ENCODE measurements at places on chromosomes 16 and 17. TPM values are rescaled to one million over a fixed set of nuclear protein-coding genes. Genes with fewer than 3 reads are reported as not detected.

GRCh38 chr17:29734640-29735039 lies 111.9 kb upstream of the CORO6 start:
- DNase-seq: no peak

GRCh38 chr16:89119166-89119621 lies 25.5 kb downstream of the ACSF3 start:
- DNase-seq: peak; percentile 26

DNA sequence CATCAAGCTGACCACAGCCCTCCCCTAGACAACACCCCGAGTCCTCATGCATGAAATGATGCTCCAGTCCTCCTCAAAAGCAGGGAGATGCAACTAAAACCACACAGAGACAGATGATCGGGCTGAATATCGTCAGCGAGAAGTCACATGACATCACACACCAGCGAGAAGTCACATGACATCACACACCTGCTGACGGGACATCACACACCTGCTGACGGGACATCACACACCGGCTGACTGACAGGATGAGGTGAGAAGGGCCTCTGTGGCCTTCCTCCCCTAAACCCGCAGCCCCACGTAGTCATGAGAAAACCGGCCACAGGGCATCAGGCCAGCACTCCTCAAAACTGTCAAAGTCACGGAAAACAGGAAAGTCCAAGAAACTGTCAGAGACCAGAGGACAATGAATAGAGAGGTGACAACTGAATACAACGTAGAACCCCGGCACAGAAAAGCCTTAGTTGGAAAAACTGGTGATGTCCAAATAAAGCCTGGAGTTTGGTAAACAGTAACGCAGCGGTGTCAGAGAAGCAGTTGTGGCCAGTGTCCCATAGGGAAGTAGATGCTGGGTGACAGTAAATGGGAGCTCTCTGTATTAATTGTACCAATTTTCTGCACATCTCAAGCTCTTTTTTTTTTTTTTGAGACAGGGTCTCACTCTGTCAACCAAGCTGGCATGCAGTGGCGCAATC lies 14.3 kb downstream of the LITAF start:
- DNase-seq: no peak

- DNase-seq: no peak
These were observed 273.5 kb downstream of the UTP18 start for GRCh38 chr17:51533821-51534220.

Gene NAGS
- 0.36 TPM for total RNA-seq

DNA sequence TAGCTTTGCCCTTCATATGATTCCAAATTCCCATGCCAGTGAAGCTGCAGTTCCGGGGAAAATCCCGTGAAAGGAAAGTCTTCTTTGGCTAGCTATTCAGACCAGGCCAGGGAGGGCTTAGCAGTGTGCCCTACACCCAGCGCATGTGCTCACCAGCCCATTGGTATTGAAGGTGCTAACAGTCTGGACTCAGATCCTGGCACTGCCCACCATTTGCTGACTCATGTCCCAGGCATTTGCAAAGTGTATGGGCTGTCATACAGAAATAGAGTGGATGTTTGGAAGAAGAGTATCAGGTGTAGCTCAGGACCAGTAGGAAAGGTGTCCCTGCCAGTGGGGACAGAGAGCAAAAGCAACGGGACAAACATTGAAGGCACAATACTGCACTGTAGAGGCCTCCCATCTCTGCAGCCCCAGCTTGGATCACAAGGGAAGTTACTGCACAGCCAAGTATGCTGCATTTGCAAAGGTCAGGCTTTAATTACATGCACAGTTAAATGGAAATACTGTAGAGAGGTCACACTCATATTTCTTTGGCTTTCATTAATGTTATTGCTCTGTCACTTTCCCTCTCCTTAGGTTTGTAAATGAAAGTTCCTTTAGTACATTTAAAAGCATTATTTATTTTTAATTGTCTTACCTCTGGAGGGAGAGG lies 220.0 kb downstream of the IRX3 start:
- DNase-seq: no peak

DNA sequence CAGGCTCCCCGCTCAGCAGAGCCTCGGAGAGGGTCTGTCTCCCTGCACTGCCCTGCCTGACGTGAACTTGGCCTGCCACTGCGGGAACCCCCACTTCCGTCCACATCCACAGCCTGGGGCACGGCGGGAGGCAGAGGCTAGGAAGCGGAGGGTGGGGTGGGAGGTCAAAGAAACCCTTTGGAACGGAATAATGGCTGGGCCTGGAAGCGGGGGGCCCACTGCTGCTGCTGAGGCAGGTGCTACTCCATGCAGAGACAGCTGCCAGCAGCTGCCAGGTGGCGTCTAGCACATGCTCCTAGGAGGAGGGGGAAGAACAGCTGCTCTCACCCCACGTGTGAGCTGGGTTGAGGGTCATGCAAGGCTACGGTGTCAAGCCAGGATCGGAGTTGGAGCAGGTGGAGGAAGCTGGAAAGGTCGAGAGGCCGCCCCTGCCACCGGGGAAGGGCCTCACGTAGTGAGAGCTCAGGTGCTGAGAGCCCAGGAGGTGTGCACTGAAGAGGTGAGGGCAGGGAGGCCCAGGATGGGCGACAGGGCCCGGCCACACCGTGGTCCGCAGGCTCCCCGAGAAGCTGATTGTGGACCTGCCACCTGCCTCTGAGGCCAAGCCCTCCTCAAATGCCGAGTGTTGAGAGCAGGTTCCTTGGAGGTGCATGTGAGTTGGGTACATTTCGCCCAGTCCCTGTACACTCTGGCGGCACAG lies 9.8 kb downstream of the FSCN2 start:
- no peak for DNase-seq

- peak; percentile 96 for DNase-seq
These were observed at the start of gene NEURL4 for GRCh38 chr17:7328840-7329373. NEURL4 (minus strand) TSS chr17:7329335; CDS start chr17:7329312, 23 bp downstream.

Gene SF3B3
- 123 TPM for total RNA-seq
